IgD-negative memory B cell (primary cell): ENCODE measurements at places on chromosomes 6 and 20. TPM values are rescaled to one million over a fixed set of nuclear protein-coding genes. Genes with fewer than 3 reads are reported as not detected.

CLPSL2 gene
- not detected for polyA plus RNA-seq

HLA-DOA gene
- polyA plus RNA-seq = 363 TPM

TPX2 gene
- 0.49 TPM for polyA plus RNA-seq

ULBP3 gene
- polyA plus RNA-seq = 1.1 TPM

TINAG gene
- not detected for polyA plus RNA-seq

ISM1 gene
- 0.13 TPM for polyA plus RNA-seq
